ENCODE measurements at places on chromosomes 13 and 19. TPM values are rescaled to one million over a fixed set of nuclear protein-coding genes. Genes with fewer than 3 reads are reported as not detected.

The HPN gene
- not detected for total RNA-seq

The CD22 gene
- total RNA-seq, result 2.3 TPM

- peak; percentile 74 for DNase-seq
Measured at GRCh38 chr19:41627966-41628675, 1.2 kb upstream of the CEACAM4 start.

The RETN gene
- not detected for total RNA-seq

The ATCAY gene
- total RNA-seq, result 0.71 TPM

GRCh38 chr19:2261438-2262172, 5.4 kb upstream of the JSRP1 start:
- DNase-seq, result no peak

DNA sequence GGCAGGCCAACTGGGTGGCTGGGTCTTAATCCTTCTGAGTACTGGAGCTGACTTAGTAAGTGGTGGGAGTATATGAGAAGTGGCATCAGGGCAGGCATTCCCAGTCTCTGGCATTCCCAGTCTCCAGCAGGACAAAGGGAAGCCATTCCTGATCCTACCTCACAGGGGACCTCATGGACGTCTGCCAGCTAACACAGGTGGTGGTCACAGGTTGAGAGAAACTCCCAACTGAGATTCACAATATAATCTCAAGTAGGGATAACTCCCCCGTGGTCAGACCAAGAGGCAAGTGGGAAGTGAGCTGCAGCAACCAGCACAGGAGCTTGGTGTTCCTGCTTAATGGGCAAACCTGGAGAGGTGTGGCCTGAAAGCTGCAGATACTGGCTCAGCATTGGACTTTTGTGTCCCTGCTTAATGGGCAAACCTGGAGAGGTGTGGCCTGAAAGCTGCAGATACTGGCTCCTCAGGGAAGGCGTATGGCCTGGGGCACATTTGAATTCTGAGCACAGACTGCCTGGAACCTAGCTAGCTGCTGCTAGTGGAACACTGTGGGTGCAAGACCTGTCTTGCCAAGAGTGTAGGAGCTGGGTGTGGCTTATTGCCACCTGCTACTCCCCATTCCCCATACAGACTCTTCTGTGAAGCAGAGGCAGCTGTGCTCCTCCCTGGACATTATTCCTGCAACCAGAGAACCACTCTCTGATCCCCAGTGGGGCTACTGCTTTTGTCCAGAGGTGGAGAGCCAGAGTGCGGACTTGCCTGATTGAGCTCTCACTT, 25.9 kb upstream of the OR10H2 start:
- no peak for DNase-seq

The AMER2 gene
- total RNA-seq, result 0.17 TPM

- no peak for DNase-seq
Measured at GRCh38 chr19:17210296-17210695, 4.9 kb upstream of the USE1 start.

The POGLUT2 gene
- 7.1 TPM for total RNA-seq

- DNase-seq, result no peak
Measured at GRCh38 chr19:19409631-19410030, 4.2 kb downstream of the GATAD2A start.

- DNase-seq, result no peak
Measured at GRCh38 chr19:43984687-43985000, 656 bp downstream of the ZNF155 start.

GRCh38 chr13:48151363-48152161, 56.7 kb upstream of the MED4 start:
- no peak for DNase-seq

DNA sequence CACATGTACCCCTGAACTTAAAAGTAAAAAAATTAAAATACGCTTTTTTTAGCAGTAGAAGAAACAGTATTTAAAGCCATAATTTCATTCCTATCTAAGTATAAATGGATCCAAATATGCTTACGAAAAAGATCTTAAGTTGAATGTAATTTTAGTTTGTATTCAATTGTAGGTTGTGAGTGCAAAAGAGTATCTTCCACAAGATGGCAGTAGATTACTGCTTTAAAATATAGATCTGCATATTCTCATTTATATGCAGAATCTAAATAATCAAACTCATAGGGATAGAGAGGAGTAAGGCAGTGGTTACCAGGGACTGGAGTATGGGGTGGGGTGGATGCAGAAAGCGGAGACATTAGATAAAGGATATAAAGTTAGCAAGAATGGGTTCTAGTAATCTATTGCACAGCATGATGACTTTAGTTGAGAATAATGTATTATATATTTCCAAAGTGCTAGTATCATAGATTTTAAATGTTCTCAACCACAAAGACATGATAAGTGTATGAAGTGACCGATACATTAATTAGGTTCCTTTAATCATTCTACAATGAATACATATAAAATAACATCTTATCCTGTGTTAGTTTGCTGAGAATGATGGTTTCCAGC, 14.2 kb downstream of the OR7A17 start:
- no peak for DNase-seq

The CD37 gene
- total RNA-seq, result 22.4 TPM

- no peak for DNase-seq
Measured at GRCh38 chr19:6568816-6569215, 22.1 kb downstream of the CD70 start.

- no peak for DNase-seq
Measured at GRCh38 chr13:54637366-54637765, 1608.8 kb downstream of the OLFM4 start.

DNA sequence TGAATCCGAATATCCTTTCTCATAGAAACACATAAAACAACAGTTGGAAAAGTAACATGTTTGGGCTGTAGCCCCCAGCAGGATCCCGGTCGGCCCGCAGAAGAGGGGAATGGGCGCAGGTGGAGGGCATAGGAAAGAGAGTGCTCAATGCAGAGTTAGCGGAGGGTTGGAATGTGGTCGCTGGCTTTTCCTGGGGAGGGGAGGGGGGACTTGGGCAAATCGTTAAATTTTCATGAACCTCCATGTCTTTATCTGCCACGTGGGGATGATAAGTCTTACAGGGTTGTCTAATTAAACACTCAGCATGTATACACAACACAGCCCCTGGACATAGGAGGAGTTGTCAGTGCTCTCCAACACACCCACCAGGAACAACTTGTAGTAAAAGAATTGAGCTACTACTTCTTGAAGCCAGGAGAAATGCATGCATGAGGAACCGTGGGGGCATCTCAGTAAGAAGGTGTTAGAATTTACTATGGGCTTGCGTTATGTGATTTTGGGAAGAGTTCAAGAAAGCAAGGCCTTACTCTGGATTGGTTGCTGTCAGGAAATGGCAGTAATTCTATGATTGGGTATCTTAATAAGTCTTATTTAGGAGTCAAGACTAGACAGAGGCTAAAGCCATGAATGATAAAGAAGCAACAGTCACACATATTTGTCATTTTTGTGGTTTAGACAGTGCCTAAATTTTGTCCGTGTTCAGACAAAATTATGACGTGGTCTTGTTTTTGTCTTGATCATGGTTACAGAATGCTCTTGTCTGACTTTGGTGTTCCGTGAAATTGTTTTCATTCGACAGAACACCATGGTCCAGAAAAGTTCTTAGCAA, 671 bp upstream of the SLC46A3 start:
- DNase-seq, result no peak

DNA sequence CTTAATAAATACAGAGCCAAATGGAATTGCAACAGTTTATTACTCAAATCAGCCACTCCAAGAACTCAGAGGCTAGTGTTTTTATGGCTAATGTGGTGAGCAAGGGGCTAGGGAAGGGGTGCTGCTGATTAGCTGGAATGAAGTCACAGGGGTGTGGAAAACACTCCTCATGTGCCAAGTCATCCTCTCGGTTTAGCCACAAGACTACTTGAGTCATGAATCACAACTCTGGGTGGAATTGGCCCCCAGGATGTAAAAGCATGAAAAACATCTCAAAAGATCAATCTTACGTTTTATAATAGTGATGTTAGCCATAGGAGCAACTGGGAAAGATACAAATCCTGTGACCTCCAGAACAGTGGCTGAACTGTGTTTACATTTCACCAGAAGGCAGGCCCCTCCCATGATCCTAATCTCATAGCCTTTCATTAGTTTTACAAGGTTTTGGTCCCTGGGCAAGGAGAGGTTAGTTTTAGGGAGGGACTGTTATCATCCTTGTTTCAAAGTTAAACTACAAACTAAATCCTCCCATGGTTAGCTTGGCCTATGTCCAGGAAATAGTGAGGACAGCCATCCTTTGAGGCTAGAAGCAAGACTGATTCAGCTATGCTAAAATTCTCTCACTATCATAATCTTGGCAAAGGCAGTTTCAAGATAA, 2020.1 kb upstream of the PCDH20 start:
- DNase-seq, result no peak

GRCh38 chr13:25860265-25860664, 191.6 kb downstream of the SHISA2 start:
- DNase-seq, result no peak
